ENCODE measurements at places on chromosomes 3 and 15. TPM values are rescaled to one million over a fixed set of nuclear protein-coding genes. Genes with fewer than 3 reads are reported as not detected.

Gene GOLGA6L4
- total RNA-seq, result 0.29 TPM

Gene ALS2CL
- total RNA-seq, result 2.3 TPM

Gene FAM107A
- total RNA-seq, result not detected

Gene SERPINI2
- total RNA-seq, result not detected

Gene RBPMS2
- total RNA-seq, result not detected

Gene BBS4
- 26.2 TPM for total RNA-seq

Gene IGSF10
- total RNA-seq, result 0.29 TPM

Gene FMN1
- 1.2 TPM for total RNA-seq

Gene PRR23B
- total RNA-seq, result not detected

Gene MCF2L2
- 0.29 TPM for total RNA-seq

Gene ZNF35
- total RNA-seq, result 9.5 TPM

Gene COL8A1
- total RNA-seq, result 114 TPM

Gene BRK1
- 125 TPM for total RNA-seq

Gene GOLGA6B
- total RNA-seq, result not detected

Gene HIGD2B
- total RNA-seq, result not detected

Gene DPH3
- 16.4 TPM for total RNA-seq

Gene COPG1
- total RNA-seq, result 329 TPM

Gene LMOD3
- total RNA-seq, result not detected

Gene GRK7
- not detected for total RNA-seq

Gene SLC27A2
- not detected for total RNA-seq

Gene NANOGP8
- total RNA-seq, result not detected

Gene WNT5A
- total RNA-seq, result 46.1 TPM

Gene LIPH
- under 0.01 TPM for total RNA-seq

Gene TM4SF18
- not detected for total RNA-seq

Gene ARRDC4
- 13.3 TPM for total RNA-seq

Gene CFAP20DC
- total RNA-seq, result 6.9 TPM

Gene PLCB2
- total RNA-seq, result not detected

Gene OCA2
- not detected for total RNA-seq

Gene CCR3
- not detected for total RNA-seq

Gene CCDC33
- 1.6 TPM for total RNA-seq

Gene SIDT1
- not detected for total RNA-seq

Gene CLDN18
- total RNA-seq, result not detected

Gene CCDC39
- not detected for total RNA-seq

Gene RTP4
- total RNA-seq, result 2.9 TPM

Gene PTH1R
- total RNA-seq, result 1.6 TPM

Gene RYR3
- total RNA-seq, result not detected

Gene LNP1
- total RNA-seq, result 2.1 TPM

Gene MUC20
- total RNA-seq, result not detected

Gene GABRG3
- not detected for total RNA-seq

Gene NRG4
- total RNA-seq, result not detected

Gene CELF6
- total RNA-seq, result not detected

Gene LRRC28
- 43.5 TPM for total RNA-seq

Gene CXCR6
- not detected for total RNA-seq

Gene GOLGA6L10
- 1.8 TPM for total RNA-seq

Gene DLL4
- total RNA-seq, result under 0.01 TPM

Gene RSL24D1
- total RNA-seq, result 98.9 TPM

Gene ZMYND10
- 1.7 TPM for total RNA-seq

Gene STAB1
- 1.9 TPM for total RNA-seq

Gene HDC
- total RNA-seq, result not detected

Gene ABI3BP
- total RNA-seq, result 13.3 TPM

Gene CRABP1
- not detected for total RNA-seq

Gene PCOLCE2
- 4.4 TPM for total RNA-seq

Gene CASR
- not detected for total RNA-seq

Gene SH2D7
- total RNA-seq, result not detected

Gene DNAH12
- total RNA-seq, result not detected

Gene MAP1A
- 30.6 TPM for total RNA-seq

Gene LMAN1L
- not detected for total RNA-seq
